ENCODE measurements at places on chromosomes 16 and 17. TPM values are rescaled to one million over a fixed set of nuclear protein-coding genes. Genes with fewer than 3 reads are reported as not detected.

The GCSH gene
- total RNA-seq, result 7.5 TPM

The CES3 gene
- total RNA-seq, result under 0.01 TPM

The CCL16 gene
- total RNA-seq, result under 0.01 TPM

The ARMC7 gene
- total RNA-seq, result 2.8 TPM

GRCh38 chr16:20879175-20880040 lies 20.8 kb downstream of the DCUN1D3 start:
- DNase-seq, result peak; percentile 62

- no peak for DNase-seq
These were observed 281.5 kb downstream of the SEC14L1 start for GRCh38 chr17:77422104-77422747.

- no peak for DNase-seq
These were observed 24.4 kb downstream of the TBX4 start for GRCh38 chr17:61476476-61477203.

- DNase-seq, result no peak
These were observed 2.6 kb downstream of the ZNF205 start for GRCh38 chr16:3115003-3115402.

DNA sequence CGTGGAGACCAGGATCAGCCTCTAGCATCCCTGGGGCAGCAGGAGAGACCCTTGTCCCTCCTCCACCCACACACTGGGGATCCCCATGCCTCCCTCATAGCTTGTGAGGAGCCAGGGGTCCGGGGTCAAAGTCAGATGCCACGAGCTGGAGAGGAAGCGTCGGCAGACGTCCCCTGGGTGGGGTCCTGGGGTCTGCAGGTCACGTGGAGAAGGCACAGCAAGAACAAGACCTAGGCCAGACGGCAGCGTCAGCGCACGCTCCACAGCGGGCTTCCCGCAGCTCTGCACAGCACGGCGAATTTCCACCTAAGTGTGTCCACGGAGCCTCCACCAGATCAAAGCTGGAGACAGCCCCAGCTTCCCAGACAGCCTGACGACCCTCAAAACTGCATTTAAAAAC lies 49.3 kb downstream of the SLC7A5 start:
- no peak for DNase-seq

- DNase-seq, result no peak
These were observed 112.6 kb downstream of the ENGASE start for GRCh38 chr17:79187186-79187585.

DNA sequence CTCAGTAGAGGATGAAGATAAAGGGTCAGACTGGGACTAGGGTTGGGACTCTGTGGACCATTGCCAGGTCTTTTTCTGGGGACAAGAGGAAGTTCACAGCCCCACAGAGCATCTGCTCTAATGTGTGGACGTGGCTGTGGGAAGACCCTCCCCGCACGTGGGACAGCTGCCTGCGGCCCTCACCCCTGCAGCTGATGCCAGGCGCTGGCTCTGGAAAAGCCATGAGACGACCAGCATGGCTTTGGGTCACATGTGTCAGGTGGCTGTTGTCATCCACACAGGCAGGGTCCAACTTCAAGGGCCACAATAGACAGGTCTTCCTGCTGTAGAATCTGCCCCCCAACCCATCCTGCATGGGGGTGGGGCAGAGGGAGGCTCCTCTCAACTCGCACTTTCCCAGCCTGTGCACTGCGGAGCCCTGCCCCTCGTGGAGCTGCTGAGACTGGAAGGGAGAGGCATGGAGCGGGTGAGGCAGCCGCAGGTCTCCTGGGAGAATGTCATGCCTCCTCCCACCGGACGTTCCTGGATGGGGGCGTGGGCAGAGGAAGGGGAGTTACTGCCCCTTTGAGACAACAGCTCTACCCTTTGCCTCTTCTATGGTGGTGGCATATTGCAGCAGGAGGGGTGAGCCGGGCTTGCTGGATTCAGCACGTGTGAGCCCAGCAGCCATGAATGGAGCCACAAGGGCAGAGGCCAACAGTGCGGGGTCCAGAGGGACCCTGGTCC lies 53.4 kb downstream of the PIMREG start:
- no peak for DNase-seq

- DNase-seq, result no peak
These were observed 182.9 kb downstream of the SHISA9 start for GRCh38 chr16:13084331-13084730.

GRCh38 chr16:10740000-10740844 lies 3.4 kb upstream of the NUBP1 start:
- DNase-seq, result no peak

DNA sequence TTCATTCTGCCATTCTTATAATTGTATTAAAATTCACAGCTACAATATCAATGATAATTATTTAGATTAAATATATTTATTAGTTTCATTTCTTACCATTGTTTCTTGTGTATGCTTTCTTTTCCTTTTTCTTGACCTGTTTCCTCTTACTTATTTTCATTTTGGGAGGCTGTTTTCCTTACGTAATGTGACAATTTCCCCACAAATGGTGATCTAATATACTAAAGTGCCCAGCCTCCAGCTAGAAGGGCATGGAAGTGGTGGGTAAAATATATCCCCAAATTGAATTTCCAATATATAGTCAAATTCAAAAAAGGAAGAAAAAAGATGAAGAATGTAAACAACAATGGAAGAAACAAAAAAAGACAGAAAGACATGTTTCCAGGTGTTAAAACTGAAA lies 1.5 kb upstream of the ABCA6 start:
- peak; percentile 42 for DNase-seq

- DNase-seq, result no peak
These were observed 29.9 kb downstream of the SPECC1 start for GRCh38 chr17:20039037-20039436.

- DNase-seq, result no peak
These were observed 2.3 kb upstream of the SHISA6 start for GRCh38 chr17:11238705-11239104.

DNA sequence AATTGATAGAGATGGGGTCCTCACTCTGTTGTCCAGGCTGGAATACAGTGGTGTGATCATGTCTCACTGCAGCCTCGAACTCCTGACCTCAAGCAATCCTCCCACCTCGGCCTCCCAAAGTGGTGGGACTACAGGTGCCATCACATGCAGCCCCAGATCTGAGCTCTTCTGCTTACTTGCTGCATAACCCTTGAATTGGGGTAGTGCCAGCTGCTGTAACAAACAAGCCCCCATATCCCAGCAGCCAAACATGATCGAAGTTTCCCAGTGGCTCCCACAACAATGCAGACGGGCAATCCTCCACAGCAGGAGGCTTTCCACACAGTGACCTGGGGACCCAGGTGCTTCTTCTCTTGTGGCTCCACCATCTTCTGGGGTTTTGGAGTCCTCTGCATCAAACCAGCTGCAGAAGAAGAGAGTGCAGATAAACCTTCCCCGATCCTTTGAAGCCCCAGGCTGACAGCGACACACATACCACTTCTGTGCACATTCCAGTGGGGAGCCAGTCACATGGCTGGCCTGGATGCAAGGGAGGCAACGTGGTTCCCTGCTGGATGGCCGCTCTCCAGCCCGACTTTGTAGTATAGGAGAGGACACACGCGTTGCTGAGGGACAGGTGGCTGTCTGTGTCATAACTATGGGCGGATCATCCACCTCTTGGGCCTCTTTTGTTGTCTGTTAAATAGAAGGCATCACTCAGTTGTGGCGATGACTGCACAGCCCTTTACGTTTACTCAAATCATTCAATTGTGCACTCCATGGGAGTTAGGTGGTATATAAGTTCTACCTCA lies 16.7 kb downstream of the SBK1 start:
- DNase-seq, result no peak

GRCh38 chr17:75844530-75845057 lies 390 bp upstream of the UNC13D start:
- peak; percentile 33 for DNase-seq

GRCh38 chr16:10253409-10253808 lies 71.2 kb upstream of the GRIN2A start:
- DNase-seq, result no peak

GRCh38 chr17:8264836-8265542 lies 15.9 kb downstream of the PFAS start:
- DNase-seq, result no peak

DNA sequence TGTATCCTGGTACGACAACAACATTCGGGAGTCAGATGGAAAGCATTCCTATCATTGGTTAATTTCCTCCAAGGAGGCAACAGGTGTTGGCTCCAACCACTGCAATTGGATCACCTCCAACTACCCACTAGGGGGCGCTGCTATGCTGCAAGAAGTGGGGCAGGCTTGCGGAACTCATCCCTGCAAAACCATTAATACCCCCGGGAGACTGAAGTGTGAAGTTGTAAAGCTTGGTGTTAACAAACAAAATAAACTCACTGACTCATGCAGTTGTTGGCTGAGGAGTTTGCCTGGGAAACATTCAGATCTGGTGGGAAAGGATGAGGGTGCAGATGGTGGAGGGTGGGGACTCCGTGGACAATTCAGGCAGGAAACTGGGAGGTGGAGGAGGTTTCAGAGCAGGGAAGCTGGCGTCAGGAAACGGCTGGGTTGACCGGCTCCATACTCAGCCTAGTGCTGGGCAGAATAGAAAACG lies 84.9 kb downstream of the HS3ST2 start:
- peak; percentile 83 for DNase-seq

GRCh38 chr17:1783834-1784611 lies 22.2 kb downstream of the SERPINF1 start:
- DNase-seq, result peak; percentile 91

Data from lung microvascular endothelial cell (primary cell).